ENCODE measurements at places on chromosomes 13 and 19.

DNA sequence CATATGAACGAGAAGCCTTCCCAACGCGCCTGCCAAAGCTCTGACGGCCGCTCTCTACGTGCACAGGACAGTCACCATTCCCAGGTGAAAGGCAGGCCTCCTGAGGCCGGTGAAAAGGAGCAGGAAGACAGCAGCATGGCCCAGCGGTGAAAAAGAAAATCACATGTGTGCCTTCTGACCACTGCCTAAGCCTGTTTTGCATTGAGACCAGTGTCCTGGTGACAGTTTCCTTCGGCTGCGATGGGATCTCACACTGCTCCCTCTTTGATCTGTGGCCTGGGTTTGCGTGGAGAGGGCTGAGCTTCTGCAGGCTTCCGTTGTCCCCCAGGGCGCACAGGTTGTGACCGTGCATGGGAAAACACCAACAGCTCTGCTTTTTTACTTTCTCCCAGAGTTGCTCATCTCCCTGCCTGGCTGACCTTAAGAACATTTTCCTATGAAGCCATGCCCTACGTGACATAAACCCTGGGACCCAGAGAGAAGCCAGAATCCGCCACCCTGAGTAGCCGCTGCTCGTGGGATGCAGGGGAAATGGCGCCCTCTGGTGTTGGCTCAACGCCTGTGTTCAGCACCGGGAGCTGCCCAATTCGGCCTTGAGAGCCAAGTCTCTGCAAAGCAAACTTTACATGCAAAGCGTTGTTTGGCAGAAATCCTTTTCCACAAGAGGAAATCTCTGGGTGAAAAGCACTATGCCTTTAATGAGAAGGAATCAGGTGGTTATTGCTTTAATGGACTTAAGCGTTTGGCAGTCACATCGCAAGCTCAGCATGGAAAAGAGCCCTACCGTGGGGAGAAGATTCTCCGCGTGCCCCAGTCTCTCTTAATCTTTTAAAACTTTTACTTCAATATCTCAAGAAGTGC, 112.2 kb upstream of the GPR12 start:
- no peak for DNase-seq

DNA sequence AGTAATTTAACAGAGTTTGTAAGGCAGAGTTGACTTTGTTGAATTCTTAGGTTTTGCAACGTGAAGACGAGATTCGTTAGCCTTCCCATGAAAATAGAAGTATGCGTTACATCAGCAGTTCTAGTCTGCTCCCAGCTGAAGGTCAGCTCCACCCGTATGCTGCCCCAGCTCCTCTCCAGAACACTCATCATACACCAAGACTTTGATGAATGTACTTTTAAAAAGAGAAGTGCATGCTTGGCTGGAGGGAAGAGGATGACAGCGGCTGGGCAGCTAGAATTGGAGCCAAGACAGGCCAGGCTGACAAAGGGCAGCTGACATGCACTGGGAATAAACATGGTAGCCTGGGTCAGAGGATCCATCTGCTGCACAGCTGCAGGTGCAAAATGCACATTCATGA, 166.3 kb upstream of the ARGLU1 start:
- DNase-seq, result no peak

DNA sequence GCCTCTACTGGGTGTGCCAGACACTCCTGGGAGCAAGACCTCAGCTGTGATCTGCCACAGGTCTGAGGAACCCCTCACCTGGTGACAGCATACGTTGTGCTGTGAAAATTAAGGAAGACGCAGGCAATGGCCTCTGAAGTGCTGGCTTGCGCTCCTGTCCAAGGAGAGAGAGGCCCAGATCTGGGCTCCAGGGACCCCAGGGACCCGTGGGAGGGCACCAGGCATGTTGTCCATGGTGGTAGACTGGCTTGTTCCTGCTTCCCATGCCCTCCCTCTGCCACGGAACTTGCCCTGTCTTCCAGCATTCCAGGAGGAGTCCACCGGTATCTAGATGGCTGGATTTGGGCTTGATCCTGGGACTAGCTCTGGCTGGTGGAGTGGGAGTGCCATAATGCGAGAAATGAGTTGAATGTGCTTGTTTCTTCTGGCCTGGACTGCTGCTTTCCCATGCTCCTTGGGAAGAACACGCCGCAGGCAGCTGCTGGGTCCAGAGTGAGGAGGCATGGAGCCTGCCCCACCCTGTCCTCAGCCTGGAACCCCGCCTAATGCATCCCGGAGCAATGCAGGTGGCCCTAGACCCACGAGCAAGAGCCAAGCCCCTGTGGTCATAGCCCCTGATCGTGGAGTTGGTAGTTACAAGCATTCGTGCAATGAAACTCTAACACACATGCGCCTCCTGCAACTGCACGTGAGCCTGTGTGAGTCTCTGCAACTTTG, 190.2 kb downstream of the TEX29 start:
- no peak for DNase-seq

DNA sequence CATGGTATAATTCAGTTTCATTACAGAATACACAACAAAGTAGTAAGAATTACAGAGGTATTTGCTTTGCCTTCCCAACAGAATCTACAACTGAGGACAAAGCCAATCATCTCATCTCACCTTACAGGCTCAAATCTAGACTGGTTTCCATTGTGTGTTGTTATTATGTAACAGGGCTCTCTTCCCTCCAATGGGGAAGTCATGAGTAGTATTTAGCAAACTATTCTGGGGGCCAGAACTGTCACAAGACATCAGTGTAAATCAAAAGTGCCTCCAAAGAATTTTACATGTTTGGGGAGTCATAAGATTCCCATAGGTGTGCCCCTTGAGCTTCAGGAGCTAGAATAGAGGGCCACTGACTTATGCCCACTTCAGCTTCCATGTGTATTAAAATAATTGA, 187.0 kb upstream of the EDNRB start:
- DNase-seq, result no peak

GRCh38 chr19:44900328-44901244, 5.0 kb upstream of the APOE start:
- no peak for DNase-seq

DNA sequence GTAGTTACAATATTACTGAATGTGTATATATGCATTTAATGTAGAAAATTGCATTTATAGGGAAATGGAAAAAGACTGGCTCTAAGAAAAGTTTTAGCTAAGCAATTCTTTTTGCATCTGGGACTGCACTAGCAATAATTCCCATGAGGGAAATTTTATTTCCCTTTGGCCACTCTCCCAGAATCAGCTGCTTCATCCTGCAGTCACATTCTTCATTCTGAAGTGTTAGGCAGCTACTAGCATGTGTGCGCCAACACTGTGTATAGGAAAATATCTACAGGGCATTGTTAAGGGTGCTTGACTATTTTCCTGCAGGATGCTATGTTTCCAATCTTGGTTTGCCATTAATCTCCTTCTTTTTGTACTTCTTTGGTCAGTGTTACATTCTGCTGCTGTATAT, 312.8 kb upstream of the PCDH20 start:
- no peak for DNase-seq

GRCh38 chr13:41974262-41974900, 13.5 kb upstream of the VWA8 start:
- no peak for DNase-seq

- no peak for DNase-seq
Observed at GRCh38 chr13:21361706-21362105, 97.4 kb downstream of the ZDHHC20 start.

GRCh38 chr19:21912654-21913053, 76.7 kb upstream of the ZNF43 start:
- DNase-seq, result no peak

GRCh38 chr19:4707956-4708650, 15.5 kb downstream of the DPP9 start:
- DNase-seq, result no peak

- no peak for DNase-seq
Observed at GRCh38 chr19:6521718-6522646, 8.8 kb upstream of the TNFSF9 start.

DNA sequence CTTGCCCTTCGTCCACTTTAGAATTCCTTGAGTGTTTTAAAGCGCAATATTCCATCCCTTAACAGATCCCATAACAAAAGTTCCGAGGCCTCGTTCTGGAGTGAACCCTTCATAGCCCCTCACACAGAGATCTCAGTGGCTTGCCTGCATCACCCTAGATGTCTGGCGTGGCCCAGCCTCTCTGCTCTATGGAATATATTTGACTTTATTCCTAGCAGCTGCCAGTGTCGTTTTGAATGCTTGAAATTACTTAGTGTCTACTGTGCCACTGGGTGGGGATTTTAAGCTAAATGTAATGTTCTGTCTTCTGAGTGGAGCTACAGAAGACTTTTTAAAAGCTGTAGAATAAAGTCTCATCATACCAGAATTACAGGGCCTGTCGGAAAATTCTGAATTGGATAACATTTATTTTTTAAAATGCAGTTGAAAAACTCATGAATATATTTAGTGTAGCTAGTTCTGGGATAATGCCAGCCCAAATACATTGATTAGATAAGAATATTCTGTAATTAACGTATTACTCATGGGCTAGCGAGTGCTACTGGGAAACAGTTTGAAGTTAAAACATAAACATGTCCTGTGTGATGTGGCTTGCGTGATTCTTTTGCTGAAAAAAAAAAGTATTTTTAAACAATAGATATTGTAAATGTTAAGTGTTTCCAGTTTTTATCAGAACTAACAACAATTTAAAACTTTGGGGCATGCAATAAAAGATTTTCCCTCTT, 111.8 kb downstream of the ESD start:
- DNase-seq, result no peak
